ENCODE measurements at places on chromosomes 5 and 9. TPM values are rescaled to one million over a fixed set of nuclear protein-coding genes. Genes with fewer than 3 reads are reported as not detected.
A peak's percentile ranks its signal among the peaks of the same experiment; 100 is the strongest.

GRCh38 chr5:101424530-101425175, 521.6 kb upstream of the ST8SIA4 start:
- no peak for DNase-seq
- no peaks in the 10 kb centered on the region for H3K36me3 ChIP-seq
- no peaks in the 10 kb centered on the region for H3K4me1 ChIP-seq
- peaks cover 1% of the 10 kb centered on the region for H3K27me3 ChIP-seq

GRCh38 chr5:9439531-9440292, 106.2 kb downstream of the SEMA5A start:
- H3K4me1 ChIP-seq = no peaks in the 10 kb centered on the region
- H3K27ac ChIP-seq = no peak overlapping the region
- H3K4me3 ChIP-seq = no peak overlapping the region

- H3K4me3 ChIP-seq = no peak overlapping the region
- H3K27me3 ChIP-seq = no peaks in the 10 kb centered on the region
These were observed 34.0 kb downstream of the GLT6D1 start for GRCh38 chr9:135605238-135605781.

DNA sequence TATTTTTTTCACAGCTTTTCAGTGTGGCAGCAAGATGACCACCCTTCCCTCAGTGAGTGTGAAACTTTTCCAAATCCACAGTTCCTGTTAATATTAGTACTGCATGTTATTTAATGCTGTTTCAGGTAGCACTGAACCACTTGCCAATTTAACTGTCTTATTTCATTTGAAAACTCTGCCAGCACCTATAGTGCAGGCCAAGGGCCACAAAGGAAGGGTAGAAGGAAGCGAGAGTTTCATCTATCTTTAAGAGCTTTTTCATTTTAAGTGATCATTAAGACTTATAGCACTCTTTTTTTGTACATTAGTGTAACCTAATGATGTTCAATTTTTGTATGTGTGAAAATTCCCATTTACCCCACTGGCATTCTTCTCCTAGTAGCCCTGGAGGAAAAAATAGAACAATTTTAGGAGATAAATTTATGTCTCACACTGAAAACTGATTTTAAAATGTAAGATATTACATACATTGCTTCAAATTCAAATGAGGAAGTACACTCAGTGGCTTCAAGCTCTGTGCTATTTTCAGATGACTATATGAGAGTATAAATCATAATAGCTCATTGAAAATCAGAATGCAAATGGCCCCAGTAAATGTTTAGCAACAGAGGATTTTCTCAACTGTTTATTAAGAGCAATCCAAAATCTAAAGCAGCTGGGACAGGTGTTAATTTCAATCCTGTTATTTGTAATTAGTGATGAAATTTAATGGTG, 820.5 kb downstream of the PTPRD start:
- no peaks in the 10 kb centered on the region for H3K36me3 ChIP-seq
- H3K4me1 ChIP-seq = no peaks in the 10 kb centered on the region
- no peak overlapping the region for H3K27ac ChIP-seq
- no peak for DNase-seq
- no peaks in the 10 kb centered on the region for H3K27me3 ChIP-seq

- no peak for DNase-seq
- no peak overlapping the region for H3K4me3 ChIP-seq
- H3K36me3 ChIP-seq = no peaks in the 10 kb centered on the region
- no peaks in the 10 kb centered on the region for H3K4me1 ChIP-seq
- peaks cover 4% of the 10 kb centered on the region for H3K27me3 ChIP-seq
These were observed 14.4 kb downstream of the PDE6A start for GRCh38 chr5:149930043-149930748.

- no peak overlapping the region for H3K27ac ChIP-seq
- DNase-seq = peak; percentile 13
- peaks cover 1% of the 10 kb centered on the region for H3K27me3 ChIP-seq
- H3K4me3 ChIP-seq = no peak overlapping the region
- H3K36me3 ChIP-seq = no peaks in the 10 kb centered on the region
- H3K4me1 ChIP-seq = no peaks in the 10 kb centered on the region
These were observed 118.7 kb upstream of the SGCD start for GRCh38 chr5:156208271-156208670.

DNA sequence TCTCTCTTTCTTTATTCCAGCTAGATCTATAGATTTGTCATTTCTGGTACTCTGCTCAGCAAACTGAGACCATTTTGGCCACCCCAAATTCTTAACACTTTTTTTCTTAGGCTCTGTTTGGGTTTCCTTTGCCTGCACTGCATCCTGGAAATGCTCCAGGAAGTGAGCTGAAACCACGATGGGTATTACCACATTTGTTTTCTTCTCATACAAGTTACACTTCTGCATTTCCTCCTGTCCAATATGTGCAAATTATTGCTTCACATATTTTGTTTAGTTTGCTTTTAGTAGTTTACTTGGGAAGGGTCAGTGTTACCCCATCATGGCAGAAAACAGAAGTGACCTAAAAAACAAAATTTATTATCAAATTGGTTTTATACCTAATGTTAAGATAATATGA, 498.6 kb upstream of the GRIN3A start:
- no peak for DNase-seq
- no peaks in the 10 kb centered on the region for H3K36me3 ChIP-seq
- H3K4me3 ChIP-seq = no peak overlapping the region
- H3K27ac ChIP-seq = no peak overlapping the region
- no peaks in the 10 kb centered on the region for H3K27me3 ChIP-seq

DNA sequence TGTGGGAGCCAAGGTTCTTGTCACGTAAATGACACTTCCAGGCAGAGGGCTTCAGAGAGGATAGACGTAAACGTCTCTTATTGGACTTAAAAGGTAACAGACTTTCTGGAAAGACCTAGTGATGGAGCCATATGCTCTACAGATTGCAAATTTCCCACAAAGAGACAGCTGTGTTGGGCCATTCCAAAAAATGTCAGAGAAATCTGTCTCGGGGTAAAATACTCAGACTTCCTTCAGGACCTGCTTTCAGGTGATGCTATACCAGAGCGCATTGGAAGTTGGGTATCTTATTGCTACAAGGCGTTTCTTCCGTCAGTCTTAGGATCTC, 29.2 kb downstream of the PROP1 start:
- peaks cover 10% of the 10 kb centered on the region for H3K27me3 ChIP-seq
- no peak for DNase-seq
- no peak overlapping the region for H3K4me3 ChIP-seq

DNA sequence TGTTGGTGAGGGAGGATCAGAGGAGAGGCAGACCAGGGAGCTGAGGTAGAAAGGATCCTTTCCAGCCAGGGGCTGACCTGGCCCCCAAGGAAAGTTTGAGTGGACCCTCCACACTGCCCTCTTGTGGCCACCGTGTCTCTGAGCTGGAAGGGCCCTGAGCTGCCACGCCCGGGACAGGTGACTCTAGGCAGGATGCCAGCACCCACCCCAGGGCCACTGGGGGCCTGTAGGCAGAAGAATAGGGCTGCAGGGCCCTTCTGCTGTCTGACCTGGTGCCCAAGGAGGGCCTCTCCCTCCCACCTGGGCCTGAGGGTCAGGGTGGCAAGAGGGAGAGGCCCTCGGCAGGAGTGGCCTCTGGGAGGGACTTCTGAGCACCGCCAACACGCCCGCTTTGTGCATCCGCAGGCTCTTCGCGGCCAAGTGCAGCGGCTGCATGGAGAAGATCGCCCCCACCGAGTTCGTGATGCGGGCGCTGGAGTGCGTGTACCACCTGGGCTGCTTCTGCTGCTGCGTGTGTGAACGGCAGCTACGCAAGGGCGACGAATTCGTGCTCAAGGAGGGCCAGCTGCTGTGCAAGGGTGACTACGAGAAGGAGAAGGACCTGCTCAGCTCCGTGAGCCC, 76.8 kb downstream of the LMX1B start:
- no peak overlapping the region for H3K4me3 ChIP-seq
- peaks cover 16% of the 10 kb centered on the region for H3K27me3 ChIP-seq
- H3K4me1 ChIP-seq = peaks cover 2% of the 10 kb centered on the region
- no peak overlapping the region for H3K27ac ChIP-seq
- peak; percentile 57 for DNase-seq

- H3K36me3 ChIP-seq = no peaks in the 10 kb centered on the region
- H3K27me3 ChIP-seq = peaks cover 1% of the 10 kb centered on the region
- H3K4me1 ChIP-seq = no peaks in the 10 kb centered on the region
These were observed 11.9 kb upstream of the OR13C8 start for GRCh38 chr9:104556830-104557634.

DNA sequence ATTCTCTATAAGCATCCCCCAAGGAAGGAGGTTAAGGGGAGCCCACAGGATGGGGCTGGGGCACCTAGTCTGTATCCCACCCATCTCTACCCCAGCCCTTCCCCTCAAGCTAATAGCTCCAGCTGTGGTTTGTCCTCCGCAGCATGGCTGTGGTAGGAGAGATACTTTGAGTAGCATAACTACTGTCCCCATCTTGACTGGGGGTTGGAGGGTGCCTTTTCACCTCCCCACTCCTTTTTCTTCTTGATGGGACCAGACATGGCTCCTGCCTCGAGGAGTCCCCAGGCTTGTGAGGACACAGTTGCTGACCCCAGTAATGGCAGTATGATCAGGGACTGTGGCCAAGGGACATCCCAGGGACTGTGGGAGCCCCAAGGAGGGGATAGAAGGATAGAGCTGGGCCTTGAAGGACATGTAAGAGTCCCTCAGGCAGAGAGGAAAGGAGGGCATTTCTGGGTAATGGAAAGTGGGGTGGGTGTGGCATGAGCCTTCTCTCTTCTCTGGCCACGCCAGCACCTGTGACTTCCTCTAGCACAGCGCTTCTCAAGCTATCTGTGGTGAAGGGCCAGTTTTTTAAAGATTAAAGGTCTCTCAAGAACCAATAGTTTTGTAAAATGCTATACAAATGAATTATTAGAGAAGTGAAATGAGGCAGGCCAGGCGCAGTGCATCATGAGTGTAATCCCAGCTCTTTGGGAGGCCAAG, 14.0 kb downstream of the OLFML2A start:
- H3K36me3 ChIP-seq = no peaks in the 10 kb centered on the region
- peaks cover 6% of the 10 kb centered on the region for H3K27me3 ChIP-seq

DNA sequence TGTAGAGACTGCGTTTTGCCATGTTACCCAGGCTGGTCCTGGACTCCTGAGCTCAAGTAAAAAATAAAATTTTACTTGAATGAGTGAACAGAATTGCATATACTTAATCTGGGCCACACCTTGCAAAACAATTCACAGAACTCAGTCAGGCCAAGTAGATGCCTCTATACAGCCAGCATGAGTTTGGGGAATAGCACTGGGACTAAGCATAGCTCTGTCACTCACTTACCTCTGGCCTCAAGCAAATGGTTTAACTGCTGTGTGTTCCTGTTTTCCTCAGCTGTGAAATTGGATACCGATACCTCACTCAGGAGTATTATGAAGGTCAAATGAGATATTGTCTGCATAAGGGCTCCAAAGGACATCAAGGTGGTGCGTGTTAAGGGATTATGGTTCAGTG, 10.9 kb upstream of the FRMPD1 start:
- H3K4me1 ChIP-seq = no peaks in the 10 kb centered on the region
- H3K36me3 ChIP-seq = no peaks in the 10 kb centered on the region
- no peak overlapping the region for H3K27ac ChIP-seq
- H3K4me3 ChIP-seq = no peak overlapping the region
- H3K27me3 ChIP-seq = peaks cover 3% of the 10 kb centered on the region
- DNase-seq = no peak

DNA sequence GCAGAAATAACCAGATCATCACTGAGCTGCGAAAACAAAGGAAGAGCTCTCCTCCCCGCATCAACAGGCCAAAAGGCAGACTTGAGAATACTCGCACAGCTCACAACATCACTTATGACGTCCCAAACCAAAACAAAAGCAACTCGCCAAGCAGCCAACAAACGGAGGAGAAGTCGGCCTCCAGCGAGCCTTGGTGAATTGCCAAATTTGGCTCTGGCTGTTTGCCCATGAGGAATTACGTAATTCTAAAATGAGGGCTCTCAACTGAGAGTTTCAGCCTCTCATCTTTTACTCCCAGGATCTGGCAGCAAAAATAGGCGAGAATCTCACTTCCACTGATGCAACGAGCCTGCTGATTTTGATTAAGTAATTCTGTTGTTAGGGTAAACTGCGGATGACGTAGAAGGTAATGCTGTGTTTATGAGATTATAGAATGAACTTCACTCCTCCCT, 51.7 kb upstream of the SEMA6A start:
- H3K27me3 ChIP-seq = no peaks in the 10 kb centered on the region
- H3K4me1 ChIP-seq = no peaks in the 10 kb centered on the region
- H3K36me3 ChIP-seq = no peaks in the 10 kb centered on the region
- no peak overlapping the region for H3K27ac ChIP-seq
- no peak for DNase-seq

DNA sequence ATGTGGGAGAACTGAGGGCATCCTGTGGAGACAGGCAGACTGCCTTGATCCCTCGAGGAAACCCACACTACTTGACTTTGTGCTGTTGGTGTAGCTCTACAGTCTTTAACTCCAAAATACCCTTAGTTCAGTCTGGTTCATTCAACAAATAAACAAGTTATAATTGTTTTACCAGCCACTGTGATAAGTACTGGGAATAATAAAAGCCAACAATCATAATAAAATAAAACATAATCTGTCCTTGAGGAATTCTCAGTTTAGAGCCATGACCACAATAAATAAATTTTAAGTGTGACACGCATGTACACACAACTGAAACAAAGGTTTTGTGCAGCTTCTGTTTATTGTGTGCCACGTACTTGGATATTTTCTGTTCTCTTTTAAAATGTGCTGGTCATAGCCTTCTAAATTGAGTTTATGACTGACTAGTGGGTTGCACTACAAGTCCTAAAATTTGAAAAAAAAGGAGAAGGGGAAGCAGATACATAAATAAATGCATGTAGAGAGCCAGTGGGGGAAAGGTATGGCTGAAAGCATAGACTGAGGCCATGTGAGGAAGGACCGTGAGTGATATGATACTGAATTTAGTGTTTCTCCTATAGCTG, 6.2 kb upstream of the SCAMP1 start:
- H3K4me3 ChIP-seq = no peak overlapping the region
- no peak overlapping the region for H3K27ac ChIP-seq
- DNase-seq = no peak
- H3K4me1 ChIP-seq = peaks cover 23% of the 10 kb centered on the region
- peaks cover 4% of the 10 kb centered on the region for H3K36me3 ChIP-seq

DNA sequence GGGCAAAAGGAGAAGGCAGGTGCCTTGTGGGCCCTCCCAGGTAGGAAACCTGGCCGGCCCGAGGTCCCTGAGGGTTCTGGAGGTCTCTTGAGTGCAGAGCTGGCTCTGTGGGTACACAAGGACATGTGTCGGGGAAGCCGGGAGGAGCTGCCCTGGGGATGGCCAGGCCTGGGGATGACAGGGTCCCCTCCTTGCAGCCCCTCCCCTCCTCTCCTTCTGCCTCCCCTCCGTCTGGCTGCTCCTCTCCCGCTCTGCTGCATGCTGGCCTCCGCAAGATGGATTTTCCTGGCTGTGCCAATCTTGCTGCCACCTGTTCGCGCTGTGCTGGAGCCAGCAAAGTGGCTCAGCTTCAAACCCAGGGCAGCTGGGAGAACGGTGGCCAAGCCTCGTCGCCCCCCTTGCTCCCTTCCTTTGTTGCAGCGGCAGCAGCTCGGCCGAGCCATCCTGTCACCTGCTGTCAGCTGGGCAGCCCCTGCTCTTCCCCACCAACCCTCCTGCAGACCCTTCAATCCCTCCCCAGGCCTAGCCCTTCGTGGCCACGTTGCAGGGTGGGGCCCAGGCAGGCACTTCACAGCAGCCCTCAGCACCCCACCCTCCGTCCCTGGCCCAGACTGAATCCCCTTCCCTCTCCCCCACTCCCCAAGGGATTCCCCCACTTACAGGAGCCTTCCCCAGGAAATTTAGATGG, 17.6 kb upstream of the UNC5A start:
- H3K4me3 ChIP-seq = no peak overlapping the region
- H3K27me3 ChIP-seq = peaks cover 3% of the 10 kb centered on the region
- no peaks in the 10 kb centered on the region for H3K36me3 ChIP-seq

LECT2 gene
- not detected for polyA plus RNA-seq

POU5F2 gene
- not detected for polyA plus RNA-seq

SLC6A7 gene
- not detected for polyA plus RNA-seq

PCA3 gene
- polyA plus RNA-seq = not detected

UGT3A1 gene
- not detected for polyA plus RNA-seq

KLHL9 gene
- 13.7 TPM for polyA plus RNA-seq

TIMD4 gene
- polyA plus RNA-seq = not detected

ACTL7B gene
- polyA plus RNA-seq = not detected

SLC4A9 gene
- not detected for polyA plus RNA-seq

NMUR2 gene
- not detected for polyA plus RNA-seq

PTGES gene
- polyA plus RNA-seq = not detected

PTPN3 gene
- polyA plus RNA-seq = not detected

Data from immature natural killer cell (primary cell).